PC-9 (cell line): ENCODE measurements at places on chromosomes 6 and 20. TPM values are rescaled to one million over a fixed set of nuclear protein-coding genes. Genes with fewer than 3 reads are reported as not detected.

GRCh38 chr20:8368670-8369069 is 236.6 kb downstream of the PLCB1 start:
- no peak for DNase-seq

DNA sequence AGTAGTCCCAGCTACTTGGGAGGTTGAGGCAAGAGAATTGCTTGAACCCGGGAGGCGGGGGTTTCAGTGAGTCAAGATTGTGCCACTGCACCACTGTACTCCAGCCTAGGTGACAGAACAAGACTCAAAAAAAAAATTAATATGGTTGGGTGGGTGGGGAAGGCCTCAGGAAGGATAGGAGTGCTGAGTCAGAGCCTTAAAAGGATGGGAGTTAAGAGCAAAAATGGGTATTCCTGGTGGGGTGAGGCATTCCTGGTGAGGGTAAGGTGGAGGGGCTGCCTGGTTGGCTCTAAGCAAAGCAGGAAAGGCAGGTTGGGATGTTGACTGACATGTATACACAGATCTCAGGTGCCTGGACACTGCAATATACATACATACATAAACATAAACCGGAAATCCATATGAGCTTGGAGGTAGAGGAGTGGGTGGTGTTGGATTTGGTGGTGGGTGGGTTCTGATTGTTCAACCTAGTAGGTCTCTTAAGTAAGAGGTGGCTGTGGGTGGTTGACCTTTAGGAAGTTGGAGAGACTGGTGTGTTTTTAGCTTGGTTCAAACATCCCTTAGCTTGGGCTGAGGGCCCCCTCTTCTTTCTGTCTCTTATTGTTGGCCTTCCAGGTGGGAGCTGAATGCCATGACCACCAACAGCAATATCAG is 1.2 kb upstream of the RRP36 start:
- no peak for DNase-seq

The MYB gene
- total RNA-seq, result 0.95 and 1.8 TPM in 2 replicates

GRCh38 chr6:14734416-14735340 is 511.2 kb upstream of the JARID2 start:
- no peak for DNase-seq

- no peak for DNase-seq
Observed at GRCh38 chr6:46407246-46407645, 84.0 kb downstream of the RCAN2 start.

DNA sequence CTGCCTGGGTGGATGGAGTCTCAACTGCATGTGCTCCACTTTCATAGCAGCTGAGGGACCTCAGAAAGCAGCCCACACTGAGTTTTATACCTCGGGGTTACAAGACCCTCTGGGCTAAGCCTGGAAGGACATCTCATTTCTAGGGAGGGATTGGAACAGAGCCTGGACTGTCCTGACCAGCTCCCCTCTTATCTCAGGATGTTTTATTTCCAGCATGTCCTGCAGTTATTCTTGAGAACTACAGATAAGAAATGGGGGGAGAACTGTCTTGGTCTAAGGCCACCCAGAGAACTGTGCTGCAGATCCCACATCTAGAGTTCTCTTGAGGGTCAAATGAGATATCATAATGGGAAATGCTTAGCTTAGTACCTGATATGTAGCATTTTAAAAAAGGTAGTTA is 97.3 kb upstream of the CHD6 start:
- no peak for DNase-seq

The ARFGAP1 gene
- 89.0 and 101 TPM in 2 replicates for total RNA-seq

DNA sequence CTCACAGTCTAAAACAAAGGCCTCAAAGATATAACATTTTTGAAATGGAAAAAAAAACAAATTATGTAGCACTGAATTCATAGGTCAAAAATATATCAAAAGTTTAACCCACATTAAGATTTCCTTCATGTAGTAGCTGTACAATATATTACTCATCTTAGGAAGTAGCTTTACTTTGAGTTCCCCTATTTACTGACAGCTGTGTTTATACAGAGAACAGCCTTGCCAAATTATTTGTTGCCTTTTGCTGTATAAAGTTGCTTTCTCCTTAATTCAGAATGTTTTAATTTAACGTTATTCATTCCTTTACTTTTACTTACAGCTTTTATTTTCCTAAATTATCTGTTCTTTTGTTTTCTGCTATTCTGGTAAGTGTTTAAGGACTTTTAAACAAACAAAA is 181.0 kb downstream of the COL12A1 start:
- DNase-seq, result no peak

The SLC16A10 gene
- 1.7 and 2.5 TPM in 2 replicates for total RNA-seq

The OPRM1 gene
- not detected in 2 replicates for total RNA-seq

GRCh38 chr6:160328447-160328846 is 19.7 kb upstream of the SLC22A3 start:
- DNase-seq, result no peak

DNA sequence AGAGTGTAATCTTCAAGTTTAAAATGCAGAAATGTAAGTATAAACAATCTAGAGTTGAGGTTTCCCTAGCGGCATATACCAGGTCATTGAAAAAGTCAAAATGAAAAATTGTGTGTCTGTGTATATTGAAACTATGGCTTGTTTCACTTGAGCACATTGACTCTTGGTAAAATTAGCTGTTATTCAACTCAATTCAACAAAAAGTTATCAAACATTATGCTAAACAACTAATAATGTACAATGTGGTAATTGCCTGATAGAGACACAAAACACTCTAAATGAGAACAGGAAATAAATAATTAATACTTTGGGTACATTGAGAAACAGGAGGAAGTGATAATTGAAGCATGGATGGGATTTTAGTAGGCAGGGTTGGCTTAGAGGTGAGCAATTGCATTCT is 444.8 kb downstream of the CDKAL1 start:
- no peak for DNase-seq

- DNase-seq, result peak; percentile 64
Observed at GRCh38 chr6:139028658-139029469, at the start of gene ABRACL. TSS of gene ABRACL (plus strand) at chr6:139028745. CDS start at chr6:139034161, 5,416 bp downstream.

The SSTR4 gene
- total RNA-seq, result not detected in 2 replicates

GRCh38 chr20:1060985-1061384 is 57.4 kb upstream of the PSMF1 start:
- DNase-seq, result no peak
